ENCODE measurements at places on chromosomes 1 and 21.
A peak's percentile ranks its signal among the peaks of the same experiment; 100 is the strongest.

DNA sequence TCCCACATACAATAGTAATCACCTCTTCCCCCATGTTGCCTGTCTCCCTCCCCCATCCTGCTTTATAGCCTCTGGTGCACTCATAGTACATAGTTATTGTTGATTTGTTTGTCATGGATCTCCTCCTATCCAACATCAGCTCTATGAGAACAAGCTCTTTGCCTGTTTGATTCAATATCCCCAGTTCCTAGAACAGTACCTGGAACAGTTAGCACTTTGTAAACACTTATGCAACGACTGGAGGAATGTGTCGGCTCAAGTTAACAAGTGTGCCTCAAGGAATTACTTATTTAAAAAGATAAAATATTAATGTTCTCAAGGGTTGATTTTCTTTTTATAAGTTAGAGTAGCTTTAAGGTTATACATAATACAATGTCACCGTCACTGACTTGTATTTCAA lies 271.6 kb upstream of the KAZN start:
- DNase-seq, result no peak

DNA sequence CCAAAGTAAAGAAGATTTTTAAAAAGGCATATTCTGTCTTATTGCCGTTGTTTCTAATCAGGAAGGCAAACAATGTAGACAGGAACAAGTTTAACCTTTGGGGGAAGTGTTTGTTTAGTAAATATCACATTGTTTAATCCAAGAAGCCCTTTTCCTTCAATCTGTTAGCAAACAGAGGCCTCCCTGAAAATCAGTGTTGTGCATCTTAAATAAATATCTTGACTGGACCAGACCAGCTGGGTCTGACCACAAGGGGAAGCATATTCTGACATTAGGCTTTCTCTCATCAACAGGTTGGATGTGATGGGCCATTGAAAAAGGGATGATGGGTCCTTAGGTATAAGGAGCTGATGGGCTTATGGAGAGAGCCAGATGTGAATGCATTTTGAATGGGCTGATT lies 81.8 kb upstream of the SGIP1 start:
- no peak for DNase-seq

GRCh38 chr1:155893389-155894142 lies 17.6 kb downstream of the RIT1 start:
- peak; percentile 77 for DNase-seq

GRCh38 chr1:38577385-38577784 lies 282.2 kb downstream of the RRAGC start:
- DNase-seq, result no peak

DNA sequence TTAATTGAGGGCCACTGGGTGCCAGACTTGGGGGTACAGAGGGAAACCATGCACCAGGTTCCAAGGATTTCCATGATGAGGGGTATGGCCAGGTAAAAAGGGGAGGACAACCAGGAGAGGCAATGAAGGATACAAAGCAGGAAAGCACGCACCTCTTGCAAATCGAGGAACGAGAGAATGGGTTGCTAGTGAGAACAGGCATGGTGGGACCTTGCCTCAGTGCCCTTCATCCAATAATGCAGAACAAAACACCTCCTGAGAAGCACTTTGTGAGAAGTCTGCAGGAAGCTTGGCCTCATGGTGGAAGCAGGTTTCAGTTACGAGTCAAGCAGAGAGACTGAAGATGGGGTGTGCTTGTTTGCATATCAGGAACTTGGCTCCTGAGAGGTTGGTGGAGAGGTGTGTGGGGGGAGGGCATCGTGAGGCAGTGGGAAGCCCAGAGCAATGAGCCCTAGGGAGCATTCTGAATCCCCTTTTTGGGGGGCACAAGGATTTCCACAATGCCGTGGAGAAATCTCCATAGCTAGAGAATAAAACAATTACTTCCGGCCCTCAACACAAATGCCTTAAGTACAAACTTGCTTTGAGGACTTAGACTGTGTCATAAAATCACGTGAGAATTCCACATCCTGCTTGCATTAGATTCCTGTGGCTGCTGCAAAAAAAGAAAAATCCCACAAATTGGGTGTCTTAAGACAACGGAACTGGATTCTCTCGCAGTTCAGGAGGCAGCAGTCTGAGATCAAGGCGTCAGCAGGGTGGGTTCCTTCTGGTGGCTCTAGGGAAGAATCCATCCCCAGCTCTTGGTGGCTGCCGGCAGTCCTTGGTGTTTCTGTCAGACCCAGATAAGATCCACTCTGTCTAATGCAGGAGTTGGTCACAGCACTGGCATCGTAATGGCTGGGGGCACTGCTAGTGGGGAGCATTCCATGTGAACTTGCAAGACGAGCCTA lies 54.9 kb upstream of the BACE2 start:
- DNase-seq, result peak; percentile 60

GRCh38 chr1:72177711-72178110 lies 104.6 kb downstream of the NEGR1 start:
- DNase-seq, result no peak

- no peak for DNase-seq
These were observed 61.6 kb upstream of the KIAA0040 start for GRCh38 chr1:175254190-175254589.

GRCh38 chr1:232550007-232550406 lies 79.9 kb downstream of the SIPA1L2 start:
- DNase-seq, result no peak
